ENCODE measurements at places on chromosomes 12 and 14. TPM values are rescaled to one million over a fixed set of nuclear protein-coding genes. Genes with fewer than 3 reads are reported as not detected.

CCDC177 gene
- total RNA-seq: 0.21 TPM

NTF3 gene
- 1.6 TPM for total RNA-seq

CLEC2D gene
- 12.4 TPM for total RNA-seq

SAMD4A gene
- 95.8 TPM for total RNA-seq

TCL1B gene
- not detected for total RNA-seq

APOF gene
- not detected for total RNA-seq

FGF6 gene
- 50.7 TPM for total RNA-seq

OVCH1 gene
- 0.10 TPM for total RNA-seq

DHRS1 gene
- 13.0 TPM for total RNA-seq
